ENCODE measurements at places on chromosomes 12 and 14. TPM values are rescaled to one million over a fixed set of nuclear protein-coding genes. Genes with fewer than 3 reads are reported as not detected.

METTL1 gene
- 3.6 TPM for total RNA-seq

ZNF384 gene
- total RNA-seq, result 13.2 TPM

EPYC gene
- not detected for total RNA-seq

PYGL gene
- 90.3 TPM for total RNA-seq

PKP2 gene
- not detected for total RNA-seq

CCDC38 gene
- not detected for total RNA-seq

KRT85 gene
- total RNA-seq, result not detected

EML1 gene
- 72.9 TPM for total RNA-seq

C2CD5 gene
- total RNA-seq, result 34.3 TPM

KCNA5 gene
- not detected for total RNA-seq

PLD4 gene
- total RNA-seq, result under 0.01 TPM

APOF gene
- total RNA-seq, result not detected

NOXRED1 gene
- total RNA-seq, result 1.0 TPM

ARID2 gene
- 14.1 TPM for total RNA-seq

AKAP5 gene
- 0.29 TPM for total RNA-seq

DCN gene
- 1,986 TPM for total RNA-seq

NAV3 gene
- 41.2 TPM for total RNA-seq
